Upper lobe of left lung (tissue), 6 donors: ENCODE measurements at places on chromosomes 5 and 9. TPM values are rescaled to one million over a fixed set of nuclear protein-coding genes. Genes with fewer than 3 reads are reported as not detected.

- no peak overlapping the region for H3K4me3 ChIP-seq
- no peaks in the 10 kb centered on the region for H3K4me1 ChIP-seq
- H3K36me3 ChIP-seq = no peaks in the 10 kb centered on the region
- no peak for DNase-seq
Observed at GRCh38 chr5:78726571-78726970, 78.0 kb upstream of the LHFPL2 start.

- no peak for DNase-seq
- H3K27me3 ChIP-seq = no peaks in the 10 kb centered on the region
- H3K36me3 ChIP-seq = no peaks in the 10 kb centered on the region
- no peaks in the 10 kb centered on the region for H3K4me1 ChIP-seq
- no peak overlapping the region for H3K4me3 ChIP-seq
Observed at GRCh38 chr9:72445306-72445995, 76.0 kb upstream of the TMC1 start.

GRCh38 chr9:117720555-117720954 is 16.4 kb downstream of the TLR4 start:
- no peak overlapping the region for H3K4me3 ChIP-seq
- no peaks in the 10 kb centered on the region for H3K27me3 ChIP-seq
- peaks cover 45% of the 10 kb centered on the region for H3K4me1 ChIP-seq
- DNase-seq = no peak

- no peak overlapping the region for H3K27ac ChIP-seq
- no peak for DNase-seq
- no peaks in the 10 kb centered on the region for H3K36me3 ChIP-seq
- no peaks in the 10 kb centered on the region for H3K4me1 ChIP-seq
Observed at GRCh38 chr9:87259543-87260518, 237.8 kb upstream of the DAPK1 start.

DNA sequence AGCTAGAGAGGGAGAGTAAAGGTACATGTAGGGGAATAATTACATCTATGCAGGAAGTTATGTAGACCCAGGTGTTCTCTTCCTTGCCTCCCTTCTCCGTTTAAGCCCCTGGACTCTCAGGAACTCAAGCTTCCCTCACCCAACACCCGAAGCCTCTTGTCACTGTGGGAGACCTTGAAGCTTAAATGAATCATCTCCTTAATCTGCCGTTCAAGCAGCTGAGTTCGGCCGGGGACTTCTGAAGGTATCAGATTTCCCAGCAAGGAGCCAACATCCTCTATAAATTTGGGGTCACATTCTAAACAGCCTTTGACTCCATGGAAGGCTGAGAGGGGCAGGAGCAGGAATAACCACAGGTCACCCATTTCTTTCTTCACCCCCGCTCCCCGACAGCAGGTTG is 412 bp downstream of the IZUMO3 start:
- no peaks in the 10 kb centered on the region for H3K4me1 ChIP-seq
- H3K4me3 ChIP-seq = no peak overlapping the region
- no peak overlapping the region for H3K27ac ChIP-seq
- H3K27me3 ChIP-seq = no peaks in the 10 kb centered on the region

DNA sequence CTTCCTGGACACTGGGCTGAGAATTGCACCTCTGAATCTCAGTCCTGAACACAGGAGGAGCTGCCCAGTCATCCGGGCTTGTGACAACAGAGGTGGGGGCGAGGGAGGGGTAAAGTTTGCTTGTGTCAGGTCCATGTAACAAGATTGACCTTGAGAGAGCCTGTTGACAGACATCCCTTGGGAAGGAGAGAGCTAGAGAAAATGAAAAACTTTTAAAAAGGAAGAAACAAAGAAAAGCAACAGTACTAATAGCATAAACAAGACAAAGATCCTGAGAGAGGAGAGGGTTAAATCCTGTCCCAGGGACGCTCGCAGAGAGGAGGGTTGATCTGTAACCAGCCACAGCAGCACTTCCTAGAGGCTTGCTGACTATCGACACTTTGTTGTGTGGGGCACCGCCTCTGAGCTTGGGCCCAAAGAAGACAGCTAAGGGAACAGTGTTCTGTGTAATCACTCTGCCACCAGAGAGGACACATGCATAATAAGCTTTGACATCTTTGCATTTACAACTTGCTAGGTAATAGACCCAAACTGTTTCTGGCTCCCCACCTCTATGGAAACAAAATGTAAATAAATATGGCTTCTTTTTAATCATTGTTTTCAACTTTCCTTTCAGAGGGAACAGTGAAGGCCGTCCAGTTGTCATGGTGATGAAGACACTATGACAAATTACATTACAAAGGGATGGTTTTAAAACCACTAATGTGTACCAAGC is 363.7 kb downstream of the CSNK1G3 start:
- DNase-seq = no peak
- no peaks in the 10 kb centered on the region for H3K36me3 ChIP-seq
- H3K4me3 ChIP-seq = no peak overlapping the region
- H3K4me1 ChIP-seq = peaks cover 17% of the 10 kb centered on the region

GRCh38 chr5:166961028-166961427 is 1330.4 kb upstream of the WWC1 start:
- no peaks in the 10 kb centered on the region for H3K36me3 ChIP-seq
- H3K27ac ChIP-seq = no peak overlapping the region
- no peak overlapping the region for H3K4me3 ChIP-seq
- no peaks in the 10 kb centered on the region for H3K4me1 ChIP-seq
- H3K27me3 ChIP-seq = no peaks in the 10 kb centered on the region
- DNase-seq = no peak

DNA sequence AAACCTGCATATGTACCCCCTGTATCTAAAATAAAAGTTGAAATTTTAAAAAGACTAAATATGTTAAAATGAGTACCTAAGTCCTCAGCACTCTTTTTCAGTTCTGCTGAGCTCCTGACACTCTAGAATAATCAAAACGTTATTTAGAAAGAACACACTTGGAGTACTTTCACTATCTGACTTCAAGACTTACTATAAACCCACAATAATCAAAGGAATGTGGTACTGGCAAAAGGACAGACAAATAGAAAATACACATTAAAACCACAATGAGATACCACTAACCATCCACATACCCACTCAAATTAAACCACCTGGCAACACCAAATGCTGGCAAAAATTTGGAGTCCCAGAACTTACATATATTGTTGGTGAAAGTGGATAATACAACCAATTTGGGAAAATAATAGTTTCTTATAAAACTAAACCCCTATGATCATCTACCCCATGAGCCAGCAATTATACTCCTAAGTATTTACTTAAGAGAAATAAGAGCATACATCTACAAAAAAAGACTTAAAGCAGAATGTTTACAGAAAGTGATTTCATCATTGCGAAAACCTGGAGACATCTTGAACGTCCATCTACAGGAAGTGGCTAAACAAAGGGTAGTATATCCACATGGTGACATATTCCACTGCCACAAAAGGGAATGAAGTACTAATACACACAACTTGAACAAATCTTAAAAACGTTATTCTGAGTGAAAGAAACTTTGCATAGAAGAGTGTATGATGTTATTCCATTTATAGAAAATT is 12.8 kb upstream of the PRSS3 start:
- no peak overlapping the region for H3K27ac ChIP-seq

- H3K4me1 ChIP-seq = peaks cover 34% of the 10 kb centered on the region
- H3K27ac ChIP-seq = peak overlapping the region; percentile 97
- no peaks in the 10 kb centered on the region for H3K36me3 ChIP-seq
Observed at GRCh38 chr5:134846641-134846960, 833 bp downstream of the C5orf24 start.

DNA sequence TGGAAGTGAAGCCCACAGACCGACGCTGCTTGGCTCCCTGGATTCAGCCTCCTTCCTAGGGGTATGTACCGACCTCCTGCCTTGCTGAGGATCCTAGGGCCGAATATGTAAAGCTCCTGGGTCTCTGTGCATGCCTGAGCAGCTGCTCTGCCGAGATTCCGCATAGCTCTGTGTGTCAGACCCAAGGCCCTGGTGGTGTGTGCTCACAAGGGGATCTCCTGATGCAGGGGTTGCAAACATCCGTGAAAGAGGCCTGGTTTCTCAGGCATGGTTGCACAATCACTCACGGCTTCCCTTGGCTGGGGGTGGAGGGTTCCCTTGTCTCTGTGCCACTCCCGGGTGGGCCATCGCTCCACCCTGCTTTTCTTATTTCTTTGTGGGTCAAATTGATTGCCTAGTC is 19.9 kb upstream of the SVEP1 start:
- no peaks in the 10 kb centered on the region for H3K36me3 ChIP-seq
- no peak for DNase-seq
- H3K27me3 ChIP-seq = no peaks in the 10 kb centered on the region
- no peaks in the 10 kb centered on the region for H3K4me1 ChIP-seq
- H3K27ac ChIP-seq = no peak overlapping the region
- H3K4me3 ChIP-seq = no peak overlapping the region

DNA sequence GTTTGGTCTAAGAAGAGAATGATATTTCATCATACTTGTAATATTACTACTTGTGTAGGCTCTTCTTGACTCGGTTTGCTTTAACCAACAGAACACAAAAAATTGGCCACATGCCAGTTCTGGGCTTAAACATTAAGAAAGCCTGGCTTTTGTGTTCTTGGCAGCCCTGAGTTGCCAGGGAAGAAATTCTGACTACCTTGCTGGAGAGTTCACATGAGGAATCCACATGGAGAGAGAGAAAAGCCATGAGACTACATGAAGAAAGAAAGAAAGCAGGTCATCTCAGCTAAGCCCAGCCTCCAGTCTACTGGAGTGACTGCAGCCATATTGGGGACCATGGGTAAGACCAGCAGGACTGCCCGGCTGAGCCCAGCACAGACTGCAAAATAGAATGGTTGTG is 524.8 kb downstream of the RAB3C start:
- H3K4me1 ChIP-seq = no peaks in the 10 kb centered on the region
- DNase-seq = peak; percentile 51
- no peaks in the 10 kb centered on the region for H3K27me3 ChIP-seq

- no peak for DNase-seq
- H3K36me3 ChIP-seq = no peaks in the 10 kb centered on the region
- H3K4me1 ChIP-seq = no peaks in the 10 kb centered on the region
- no peak overlapping the region for H3K4me3 ChIP-seq
- H3K27ac ChIP-seq = no peak overlapping the region
Observed at GRCh38 chr5:143752165-143752850, 59.7 kb upstream of the HMHB1 start.

DNA sequence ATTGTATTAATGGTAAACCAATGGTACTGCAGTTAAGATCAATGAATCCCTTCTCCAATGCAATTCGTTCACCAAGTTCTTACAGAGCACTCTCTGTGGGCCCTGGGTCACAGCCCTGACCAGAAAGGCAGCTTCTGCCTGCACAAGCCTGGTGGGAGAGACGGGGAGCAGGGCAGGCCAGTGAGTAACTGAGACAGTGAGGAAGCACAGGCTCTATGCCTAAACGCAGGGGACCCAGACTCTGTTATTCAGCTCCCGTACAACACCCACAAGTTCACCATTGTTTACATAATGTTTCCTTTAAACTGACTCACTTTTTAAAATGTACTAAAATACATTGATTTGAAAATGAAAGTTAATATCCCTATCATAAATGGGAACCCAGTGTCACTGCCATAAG is 40.5 kb upstream of the CTSL start:
- no peak for DNase-seq
- peak overlapping the region; percentile 4 for H3K27ac ChIP-seq
- H3K4me1 ChIP-seq = peaks cover 14% of the 10 kb centered on the region
- H3K36me3 ChIP-seq = peaks cover 11% of the 10 kb centered on the region
- H3K27me3 ChIP-seq = no peaks in the 10 kb centered on the region
- H3K4me3 ChIP-seq = no peak overlapping the region

- peaks cover 3% of the 10 kb centered on the region for H3K4me1 ChIP-seq
- H3K4me3 ChIP-seq = peak overlapping the region; percentile 51
- H3K36me3 ChIP-seq = no peaks in the 10 kb centered on the region
- H3K27me3 ChIP-seq = no peaks in the 10 kb centered on the region
Observed at GRCh38 chr9:109781086-109781485, 1.1 kb downstream of the PALM2AKAP2 start.

DNA sequence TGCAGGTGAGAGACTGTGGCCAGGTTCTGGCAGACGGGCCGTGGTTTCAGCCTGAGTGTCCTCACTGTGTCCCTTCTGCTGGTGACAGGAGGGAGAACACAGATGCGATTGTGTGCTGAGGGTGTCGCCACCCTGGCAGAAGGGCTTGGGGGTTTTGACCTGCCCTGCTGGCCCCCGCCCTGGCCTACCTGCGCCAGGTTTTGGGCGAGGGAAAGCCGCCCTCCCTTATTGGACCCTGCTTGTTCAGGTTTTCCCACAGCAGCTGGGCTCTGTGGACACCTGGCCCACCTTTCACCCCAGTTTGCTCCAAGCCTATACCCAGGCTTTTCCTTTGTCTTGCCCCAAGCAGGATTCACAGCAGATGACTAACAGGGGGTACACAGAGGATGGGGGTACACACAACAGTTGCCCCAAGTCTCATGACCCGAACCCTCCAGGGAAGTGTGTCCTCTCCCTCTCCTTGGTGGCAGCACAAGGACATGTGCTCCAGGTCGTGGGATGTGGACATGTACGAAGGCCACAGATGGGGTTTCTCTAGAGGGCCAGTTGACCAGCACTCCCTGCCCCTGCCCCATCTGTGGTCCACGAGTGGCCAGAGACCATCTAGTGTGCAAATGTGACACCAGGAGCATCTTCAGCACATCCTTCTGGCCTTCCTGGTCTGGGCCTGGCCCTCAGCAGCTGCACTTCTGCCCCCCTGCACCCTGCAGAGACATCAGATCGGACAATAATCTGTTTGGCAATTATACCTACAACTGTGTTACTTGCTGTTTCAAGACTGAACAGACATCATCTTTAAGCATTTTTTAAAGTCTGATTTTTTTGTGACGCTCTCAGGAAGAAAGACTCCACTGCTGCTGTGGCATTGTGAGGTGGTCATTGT is 265.8 kb upstream of the IRX4 start:
- DNase-seq = no peak
- no peaks in the 10 kb centered on the region for H3K36me3 ChIP-seq

FRMD3 gene
- 6.8 TPM for total RNA-seq

KCNIP1 gene
- 2.4 TPM for total RNA-seq

NR5A1 gene
- total RNA-seq = not detected
